ENCODE measurements at places on chromosomes 13 and 19.

DNA sequence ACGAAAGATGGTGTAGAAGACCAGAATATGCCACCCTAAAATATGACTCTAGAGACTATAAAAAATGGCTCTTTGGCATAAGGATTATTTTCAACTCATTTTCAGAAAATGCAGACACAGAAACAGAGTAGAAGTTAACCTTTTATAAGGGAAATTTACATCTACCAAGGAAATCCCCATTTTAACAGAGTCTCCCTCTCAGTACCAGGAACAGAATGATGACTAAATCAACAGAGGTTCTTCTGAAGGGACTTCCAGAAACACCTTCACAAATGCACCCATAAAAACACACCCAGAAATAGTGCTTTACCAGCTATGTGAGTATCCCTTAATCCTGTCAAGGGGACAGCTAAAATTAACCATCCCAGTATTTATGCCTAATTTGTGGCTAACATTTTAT lies 29.1 kb downstream of the PLPP2 start:
- DNase-seq = no peak

- DNase-seq = no peak
These were observed 345.1 kb downstream of the MTUS2 start for GRCh38 chr13:29165216-29165615.

DNA sequence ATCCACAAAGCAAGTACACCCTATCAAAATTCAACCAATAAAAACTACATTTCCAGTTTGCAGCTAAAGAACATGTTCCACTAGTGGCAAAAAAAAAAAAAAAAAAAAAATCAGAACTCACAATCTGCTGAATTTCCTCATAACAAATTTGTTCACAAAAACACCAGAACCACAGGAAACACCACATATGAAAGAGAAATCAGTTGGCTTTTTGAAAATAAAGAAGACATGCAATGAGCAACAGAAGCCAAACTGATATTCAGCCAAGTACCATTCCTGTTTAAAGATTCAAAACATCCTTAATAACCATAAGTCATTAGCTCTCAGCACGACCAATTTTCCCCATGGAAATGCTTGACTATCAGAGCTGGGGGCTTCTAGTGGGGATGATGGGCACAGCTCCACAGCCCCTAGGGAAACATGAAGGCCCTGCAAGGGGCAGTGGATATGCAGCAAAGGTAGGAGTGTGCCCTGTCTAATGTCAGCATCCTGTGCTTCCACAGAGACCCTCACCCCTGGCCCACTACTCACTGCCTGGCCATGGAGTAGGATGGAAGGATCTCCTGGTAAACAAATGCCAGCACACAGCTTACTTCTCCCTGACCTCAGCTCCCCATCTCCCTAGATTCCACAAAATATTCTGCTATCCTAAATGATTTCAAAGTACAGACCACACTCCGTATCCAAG lies 74.0 kb upstream of the DOCK9 start:
- DNase-seq = no peak

GRCh38 chr13:66921437-66921836 lies 308.7 kb downstream of the PCDH9 start:
- no peak for DNase-seq

- DNase-seq = no peak
These were observed 46.8 kb upstream of the ZNF726 start for GRCh38 chr19:23867895-23868294.

- DNase-seq = no peak
These were observed 168.1 kb upstream of the SOX21 start for GRCh38 chr13:94880463-94880862.

DNA sequence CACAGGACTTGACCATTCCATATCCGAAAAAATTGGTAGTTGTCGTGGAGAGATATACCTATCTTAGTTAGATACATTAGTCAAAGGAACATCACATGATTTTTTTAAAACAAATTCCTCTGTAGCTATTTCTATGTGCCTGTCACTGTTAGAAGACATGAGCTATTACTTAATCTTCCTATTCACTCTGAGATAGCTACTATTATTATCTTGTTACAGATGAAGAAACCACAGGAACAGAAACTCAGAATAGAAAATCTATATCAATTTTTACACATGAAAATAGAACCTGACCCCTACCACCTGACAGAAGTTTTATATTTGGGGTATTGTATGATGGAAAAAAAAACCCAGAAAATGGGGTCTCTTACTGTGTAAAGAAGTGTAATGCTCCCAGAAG lies 68.9 kb upstream of the TDRD3 start:
- DNase-seq = no peak

DNA sequence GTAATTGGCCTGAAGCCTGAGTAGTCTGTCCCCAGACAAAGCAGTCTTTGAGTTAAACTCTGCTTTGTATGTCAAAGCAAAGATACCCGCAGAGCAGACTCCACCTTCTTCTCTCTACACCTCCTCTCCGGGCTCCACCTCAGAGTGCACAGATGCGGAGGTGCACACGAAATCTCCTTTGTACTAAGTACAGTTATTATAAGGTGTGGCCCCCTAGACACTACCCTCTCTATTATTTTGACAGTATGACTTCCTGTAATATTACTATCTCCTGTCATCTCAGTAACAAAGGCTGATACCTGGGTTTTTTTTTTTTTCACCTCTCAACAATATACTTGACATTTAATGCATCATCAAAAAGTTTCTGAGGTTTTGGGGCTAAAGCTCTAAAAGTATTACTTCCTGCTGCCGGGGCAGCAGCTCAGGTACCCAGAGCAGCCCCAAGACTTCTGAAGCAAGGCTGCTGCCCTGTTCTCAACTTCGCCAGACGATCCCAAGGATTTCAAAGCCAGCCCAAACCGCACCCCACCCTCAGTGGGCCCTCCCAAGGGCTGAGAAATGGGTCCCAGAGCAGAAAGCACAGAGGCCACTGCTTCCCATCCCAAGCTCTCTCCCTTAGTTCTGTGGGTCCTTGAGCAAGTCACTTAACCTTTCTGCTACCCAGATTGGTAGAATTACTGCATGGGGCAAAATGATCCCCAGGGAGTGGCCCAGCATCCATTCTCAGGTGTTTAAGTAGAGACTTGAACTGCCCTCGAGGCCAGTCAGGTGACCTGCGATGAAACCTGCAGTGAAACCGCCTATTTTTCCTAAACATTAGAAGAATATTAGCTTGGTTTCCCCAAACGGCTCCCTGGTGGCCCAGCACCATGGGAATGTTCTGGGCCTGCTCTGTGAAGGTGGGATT lies 180.6 kb downstream of the FOXO1 start:
- no peak for DNase-seq

GRCh38 chr19:7072541-7072940 lies 3.0 kb downstream of the ZNF557 start:
- DNase-seq = no peak

- DNase-seq = no peak
These were observed 67.5 kb downstream of the LATS2 start for GRCh38 chr13:20993661-20994440.

GRCh38 chr13:26025771-26026170 lies 26.0 kb downstream of the SHISA2 start:
- DNase-seq = no peak

DNA sequence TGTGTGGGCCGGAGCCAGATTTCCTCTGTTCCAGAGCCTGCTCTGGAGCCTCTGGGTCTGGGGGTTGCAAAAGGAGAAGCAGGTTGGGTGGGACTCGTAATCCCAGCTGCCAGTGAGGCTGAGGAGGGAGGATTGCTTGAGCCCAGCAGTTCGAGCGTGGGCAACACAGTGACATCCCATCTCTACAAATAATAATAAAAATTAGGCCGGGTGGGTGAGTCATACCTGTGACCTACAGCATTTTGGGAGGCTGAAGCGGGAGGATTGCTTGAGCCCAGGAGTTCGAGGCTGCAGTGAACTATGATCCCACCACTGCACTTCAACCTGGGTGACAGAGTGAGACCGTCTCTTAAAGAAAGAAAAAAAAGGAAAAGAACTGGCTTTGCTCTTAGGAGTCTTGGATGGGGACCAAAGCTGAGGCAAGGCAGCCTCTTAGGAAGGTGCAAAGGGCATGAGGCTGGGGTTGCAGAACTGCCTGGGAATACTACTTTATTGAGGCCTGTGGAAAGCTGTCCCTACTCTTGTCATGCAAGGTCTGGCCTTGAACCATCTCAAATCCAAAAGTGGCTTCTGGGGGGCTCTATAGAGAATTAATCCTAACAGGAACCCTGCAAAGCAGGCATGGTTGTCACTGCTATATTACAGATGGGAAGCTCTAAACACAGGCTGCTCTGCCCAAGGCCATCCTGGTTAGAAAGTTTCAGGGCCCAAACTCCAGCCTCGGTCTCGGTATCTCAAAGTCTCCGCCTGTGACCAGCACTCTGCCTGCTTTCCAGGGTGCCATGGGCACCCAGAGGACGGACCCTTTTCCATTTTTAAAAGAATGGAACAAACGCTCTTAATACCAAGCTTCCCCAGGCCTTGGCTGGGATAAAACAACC lies 880 bp upstream of the C19orf12 start:
- no peak for DNase-seq

- no peak for DNase-seq
These were observed 16.6 kb downstream of the SPACA7 start for GRCh38 chr13:112392719-112393118.

DNA sequence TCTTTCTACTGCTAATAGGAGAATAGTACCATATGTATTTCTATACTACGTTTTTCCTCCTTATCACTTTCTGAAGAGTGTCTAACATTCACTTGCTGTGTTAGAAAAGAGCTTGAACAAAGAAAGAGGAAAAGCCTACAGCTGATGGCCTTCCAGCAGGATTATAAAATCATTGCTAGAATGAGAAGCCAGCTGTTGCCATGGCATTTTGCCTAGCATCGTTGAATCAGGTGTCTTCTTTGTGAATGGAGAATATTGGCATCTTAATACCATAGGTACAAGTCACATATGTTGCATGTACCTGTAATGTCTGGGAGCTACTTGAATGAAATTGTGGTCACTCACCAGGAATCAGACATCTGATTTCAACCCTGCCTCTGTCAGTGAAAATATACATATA lies 1174.9 kb downstream of the PCDH17 start:
- no peak for DNase-seq

DNA sequence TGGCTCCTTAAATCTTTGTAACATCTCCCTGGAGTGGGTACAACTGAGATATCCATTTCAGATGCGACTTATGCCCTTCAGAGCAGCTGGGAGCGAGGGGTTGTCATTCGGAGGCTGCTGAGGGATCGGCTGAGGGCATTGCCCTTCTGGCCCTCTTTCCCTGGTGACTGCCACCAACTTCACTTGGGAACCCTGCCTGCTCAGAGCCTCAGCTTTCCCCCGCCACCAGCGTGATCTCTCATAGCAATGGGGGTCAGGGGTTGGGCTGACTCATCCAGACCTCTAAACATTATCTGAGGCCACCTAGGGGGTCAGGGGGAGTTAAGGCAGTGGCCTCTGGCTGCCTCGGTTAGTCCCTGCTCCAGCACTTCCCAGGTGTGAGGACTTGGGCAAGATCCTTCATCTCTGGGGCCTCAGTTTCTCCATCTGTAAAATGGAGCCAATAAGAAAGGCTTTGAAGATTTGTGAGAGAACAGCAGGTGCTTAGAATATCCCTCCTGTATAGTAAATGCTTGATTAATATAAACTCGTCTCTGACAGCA lies 1.1 kb downstream of the PRX start:
- no peak for DNase-seq

- DNase-seq = no peak
These were observed 603 bp downstream of the TM9SF2 start for GRCh38 chr13:99501848-99502301.

GRCh38 chr13:44128552-44129001 lies 245.0 kb upstream of the SERP2 start:
- no peak for DNase-seq

GRCh38 chr19:40705362-40705651 lies 11.4 kb downstream of the COQ8B start:
- peak; percentile 53 for DNase-seq

DNA sequence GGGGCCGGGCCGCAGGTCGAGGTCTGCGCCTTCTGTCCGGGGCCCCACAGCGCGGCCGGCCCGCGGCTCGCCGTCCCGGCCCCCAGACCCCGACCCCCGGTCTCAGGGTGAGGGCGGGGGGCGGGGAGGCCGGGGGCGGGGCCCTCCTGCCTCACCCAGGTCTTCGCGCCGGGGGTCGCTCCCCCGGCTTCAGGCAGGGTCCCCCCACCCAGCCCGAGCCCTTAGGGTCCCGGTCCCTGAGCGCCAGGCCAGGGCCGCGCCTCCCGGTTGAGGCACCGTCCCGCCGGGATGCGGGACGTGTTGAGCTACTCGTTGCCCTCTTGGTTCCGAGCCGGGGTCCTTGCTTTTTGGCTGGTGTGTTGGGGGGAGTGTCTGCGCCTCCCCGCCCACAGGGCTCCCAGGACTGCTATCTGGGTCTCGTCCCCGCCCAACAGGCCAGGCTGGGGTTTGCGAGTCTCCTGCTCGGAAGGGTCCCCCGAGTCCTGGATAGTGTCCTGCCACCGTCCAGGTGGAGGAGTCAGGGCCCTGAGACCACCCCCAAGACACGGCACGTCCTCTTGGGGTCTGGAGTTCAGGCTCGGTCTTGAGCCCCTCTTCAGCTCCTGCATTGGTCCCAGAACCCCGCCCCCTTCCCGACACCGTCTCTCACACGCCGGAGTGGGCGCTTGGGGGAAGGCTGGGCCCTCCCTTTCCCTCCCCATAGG lies 452 bp downstream of the PIAS4 start:
- DNase-seq = no peak

DNA sequence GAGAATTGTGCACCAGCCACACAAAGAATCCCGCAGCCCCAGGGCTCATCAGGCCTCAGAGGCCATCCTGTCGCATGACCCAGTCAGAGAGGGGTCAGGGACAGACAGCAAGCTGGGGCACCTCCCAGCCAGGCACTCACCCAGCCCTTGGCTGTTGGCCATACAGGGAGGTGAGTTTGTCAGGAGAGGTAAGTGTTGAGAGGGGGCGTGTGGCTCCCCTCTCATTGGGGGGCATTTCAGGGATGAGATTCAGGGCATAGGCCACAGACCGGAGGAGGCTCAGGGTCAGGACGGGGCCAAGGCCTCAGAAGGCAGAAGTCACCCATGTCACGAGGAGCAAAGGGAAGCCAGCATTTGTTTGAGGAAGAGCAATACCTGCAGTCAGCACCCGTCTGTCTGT lies 37.1 kb downstream of the MYO9B start:
- no peak for DNase-seq

- peak; percentile 53 for DNase-seq
These were observed 89.7 kb downstream of the RAB20 start for GRCh38 chr13:110471833-110472162.

DNA sequence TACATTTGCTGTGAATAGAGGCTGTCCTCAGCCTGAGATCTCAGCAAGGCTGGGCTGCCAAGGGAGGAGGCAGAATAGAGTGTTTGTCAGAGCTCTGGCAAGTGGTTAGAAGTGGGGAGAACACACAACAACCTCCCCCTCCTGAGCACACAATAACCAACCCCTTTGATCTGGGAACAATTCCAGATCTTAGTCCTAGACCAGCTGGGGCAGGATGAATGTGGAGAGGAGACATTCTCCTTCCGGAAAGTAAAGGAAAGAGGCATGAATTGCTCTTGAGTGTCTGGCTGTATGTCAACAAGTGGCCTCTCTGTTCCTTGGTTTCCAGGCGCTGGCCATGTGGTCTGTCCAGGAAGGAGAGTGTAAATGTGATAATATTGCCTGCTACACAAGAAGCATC lies 114.9 kb upstream of the TMTC4 start:
- no peak for DNase-seq
